CMK (cell line): ENCODE measurements at places on chromosomes 3 and 15.

DNA sequence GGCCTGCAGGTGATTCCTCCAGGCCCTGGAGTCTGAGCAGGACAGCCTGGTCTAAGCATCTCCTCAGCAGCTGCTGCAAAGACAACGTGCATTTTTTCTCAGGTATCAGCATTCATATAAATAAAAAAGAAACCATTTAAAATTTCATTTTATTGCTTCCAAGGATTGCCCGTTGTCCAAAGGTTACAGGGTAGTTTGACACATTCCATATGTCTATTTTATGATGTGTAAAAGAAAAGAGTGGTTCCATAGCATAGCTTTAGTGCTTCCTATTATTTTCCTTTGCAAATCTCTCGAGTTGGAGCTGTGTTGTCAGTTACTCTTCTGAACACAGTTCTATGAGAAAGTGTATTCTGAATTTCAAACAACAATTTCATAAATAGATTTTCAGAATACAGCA, 7.2 kb upstream of the DGKG start:
- no peak for DNase-seq

GRCh38 chr3:143716731-143717130, 131.5 kb downstream of the SLC9A9 start:
- DNase-seq, result no peak

DNA sequence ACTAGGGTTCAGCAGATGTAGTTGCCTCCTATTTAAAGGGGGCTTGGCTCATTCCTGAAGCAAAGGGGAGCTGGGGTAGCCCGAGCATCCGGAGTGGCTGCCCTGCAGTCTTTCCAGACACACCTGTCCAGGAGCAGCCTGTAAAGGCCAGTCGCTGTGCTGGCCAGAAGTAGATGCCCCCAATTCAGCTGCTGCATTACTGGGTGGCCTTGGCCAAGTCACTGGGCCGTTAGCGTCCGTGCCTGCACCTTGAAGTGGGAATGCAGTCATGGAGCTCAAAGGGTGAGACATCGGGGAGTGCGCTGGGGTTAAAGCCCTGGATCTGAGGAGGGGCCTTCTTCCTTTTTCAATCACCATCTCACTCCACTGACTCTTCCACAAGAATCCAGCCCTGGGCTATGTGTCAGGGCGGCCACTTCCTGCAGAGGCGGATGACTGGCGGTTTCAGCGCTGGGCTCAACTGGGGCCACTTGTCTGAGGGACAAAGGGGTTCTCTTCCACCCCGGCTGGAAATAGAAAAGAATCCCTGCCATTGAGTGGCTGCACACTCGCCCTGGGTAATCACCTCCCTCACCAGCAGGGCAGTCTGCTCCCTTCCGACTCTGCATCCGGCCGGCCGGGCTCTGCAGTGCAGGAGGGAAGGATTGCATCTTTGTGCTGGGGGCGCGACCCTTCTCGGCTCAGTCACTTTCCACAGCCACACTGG, 11.8 kb downstream of the ALDH1A3 start:
- DNase-seq, result no peak

DNA sequence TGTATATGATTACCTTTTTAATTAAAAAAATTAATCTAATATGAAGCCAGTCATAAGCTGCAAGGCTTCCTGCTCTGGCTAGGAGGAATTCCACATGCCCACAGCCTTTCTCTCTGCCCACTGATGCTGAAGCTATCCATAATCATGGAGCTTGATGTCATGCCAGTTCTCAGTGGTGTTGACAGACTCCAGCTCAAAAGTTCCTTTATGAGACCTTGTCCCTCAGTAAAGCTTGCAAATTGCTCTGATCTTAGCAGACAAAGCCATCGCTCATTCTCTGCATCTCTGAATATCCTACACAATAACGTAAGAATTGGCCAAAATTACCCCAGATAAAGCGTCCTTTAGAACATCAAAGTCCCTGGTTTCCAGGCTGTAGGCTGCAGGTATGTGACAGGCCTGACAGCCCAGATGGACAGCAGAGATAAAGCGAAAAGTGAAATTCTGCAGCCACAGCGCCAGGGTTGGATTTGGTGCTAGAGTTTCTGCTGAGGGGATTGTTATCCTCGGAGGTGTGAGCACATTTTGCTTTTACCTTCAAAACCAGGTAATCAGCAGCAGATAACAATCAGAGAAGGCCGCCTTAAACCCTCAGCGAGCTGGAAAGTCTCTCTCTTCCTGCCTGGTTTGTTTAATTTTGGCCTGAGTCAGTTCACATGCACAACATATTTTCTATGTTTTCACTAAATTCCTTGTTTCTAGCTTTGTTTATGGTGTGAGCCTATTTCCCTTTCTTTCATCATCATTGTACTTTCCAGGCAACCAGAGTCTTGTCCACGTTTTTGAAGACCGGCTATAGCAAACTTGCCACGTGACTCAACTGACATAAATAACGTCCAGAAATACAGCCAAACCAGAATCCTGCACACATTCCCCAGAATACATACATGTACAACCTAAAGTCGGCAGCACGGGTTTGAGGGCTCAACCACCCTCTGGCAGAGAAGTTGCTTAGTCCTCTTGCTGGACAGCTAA, 36.6 kb upstream of the ALDH1A3 start:
- DNase-seq, result no peak

GRCh38 chr3:169356284-169356955, 307.1 kb downstream of the MECOM start:
- DNase-seq, result no peak

- DNase-seq, result no peak
Observed at GRCh38 chr3:76561494-76562236, 478.2 kb upstream of the ROBO2 start.

DNA sequence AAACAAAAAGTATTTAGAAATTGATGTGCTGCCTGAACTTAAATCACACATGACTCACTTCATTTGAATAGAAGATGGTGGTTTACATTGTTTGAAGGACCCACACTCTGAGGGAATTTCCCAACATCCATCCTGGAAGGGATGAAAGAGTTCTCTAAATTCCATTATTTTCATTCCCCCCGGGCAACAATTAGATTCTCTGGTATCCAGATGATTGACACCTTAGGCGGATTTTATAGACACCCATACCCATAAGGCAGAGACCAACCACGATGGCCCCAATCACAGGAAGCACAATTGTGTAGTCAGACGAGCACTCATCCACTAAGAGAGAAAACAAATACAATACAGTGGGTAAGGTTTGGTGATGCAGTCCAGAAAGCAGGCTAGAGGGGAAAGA, 24.6 kb upstream of the MCCC1 start:
- no peak for DNase-seq

GRCh38 chr3:125220183-125220582, 7.6 kb upstream of the SLC12A8 start:
- DNase-seq, result no peak

DNA sequence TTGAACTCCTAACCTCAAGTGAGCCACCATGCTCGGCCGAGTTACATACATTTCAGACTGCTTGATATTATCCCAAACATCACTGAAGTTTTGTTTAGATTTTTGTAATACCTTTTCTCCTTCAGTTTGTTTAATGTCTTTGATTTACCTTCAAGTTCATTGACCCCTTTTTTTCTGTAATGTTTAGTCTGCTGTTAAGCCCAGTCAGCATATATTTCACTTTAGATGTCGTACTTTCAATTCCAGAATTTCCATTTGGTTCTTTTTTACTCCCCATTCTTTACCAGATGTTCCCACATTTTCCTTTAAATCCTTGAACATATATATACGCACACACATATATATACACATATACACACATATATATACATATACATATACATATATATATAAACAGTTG, 59.1 kb upstream of the CTDSPL2 start:
- DNase-seq, result no peak

DNA sequence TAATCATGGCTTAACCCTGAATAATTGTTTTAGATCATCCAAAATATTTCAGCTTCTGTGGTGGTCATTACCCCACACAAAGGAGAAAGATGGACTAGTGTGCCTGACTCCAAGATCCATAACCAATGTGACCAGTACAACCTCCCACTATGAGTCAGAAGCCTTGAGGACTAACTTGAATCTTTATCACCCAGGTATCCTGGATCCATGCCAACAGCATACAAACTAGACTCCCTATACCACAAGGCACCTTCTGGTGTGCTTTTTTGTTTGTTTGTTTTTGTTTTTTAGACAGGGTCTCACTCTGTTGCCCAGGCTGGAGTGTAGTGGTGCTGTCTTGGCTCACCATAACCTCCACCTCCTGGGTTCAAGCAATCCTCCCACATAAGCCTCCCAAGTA, 317.7 kb downstream of the VPS13C start:
- DNase-seq, result no peak

DNA sequence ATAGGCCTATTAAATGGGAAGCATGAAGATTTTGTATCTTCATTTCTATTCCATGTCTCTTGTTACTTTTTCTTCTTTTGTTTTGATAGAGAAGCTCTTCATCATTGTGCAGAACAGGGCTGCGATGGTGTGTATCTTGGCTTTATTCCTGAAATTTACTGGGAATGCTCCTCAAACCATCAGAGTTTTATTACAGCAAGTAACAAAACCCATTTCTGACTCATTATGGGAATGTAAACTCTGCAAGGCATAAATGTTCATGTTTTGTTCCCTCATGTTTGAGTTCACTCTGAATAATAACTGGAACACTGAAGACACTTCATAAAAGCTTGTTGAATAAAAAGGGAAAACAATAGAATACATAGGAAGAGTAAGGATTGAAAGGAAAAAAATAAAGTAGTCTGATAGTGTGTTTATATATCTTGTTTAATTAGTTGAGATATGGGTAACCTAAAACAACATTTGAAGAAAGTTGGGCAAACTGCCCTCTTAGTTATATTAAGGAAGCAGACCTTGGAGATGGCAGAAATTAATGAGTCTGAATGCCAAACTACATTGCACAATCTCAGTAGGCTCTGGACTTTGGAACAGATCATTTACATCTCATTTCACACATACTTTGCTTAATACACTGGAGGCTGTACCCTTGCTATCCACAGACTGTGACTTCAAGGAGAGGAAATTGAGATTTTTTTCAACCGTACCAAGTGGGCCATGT, 521.5 kb downstream of the GRM7 start:
- no peak for DNase-seq

DNA sequence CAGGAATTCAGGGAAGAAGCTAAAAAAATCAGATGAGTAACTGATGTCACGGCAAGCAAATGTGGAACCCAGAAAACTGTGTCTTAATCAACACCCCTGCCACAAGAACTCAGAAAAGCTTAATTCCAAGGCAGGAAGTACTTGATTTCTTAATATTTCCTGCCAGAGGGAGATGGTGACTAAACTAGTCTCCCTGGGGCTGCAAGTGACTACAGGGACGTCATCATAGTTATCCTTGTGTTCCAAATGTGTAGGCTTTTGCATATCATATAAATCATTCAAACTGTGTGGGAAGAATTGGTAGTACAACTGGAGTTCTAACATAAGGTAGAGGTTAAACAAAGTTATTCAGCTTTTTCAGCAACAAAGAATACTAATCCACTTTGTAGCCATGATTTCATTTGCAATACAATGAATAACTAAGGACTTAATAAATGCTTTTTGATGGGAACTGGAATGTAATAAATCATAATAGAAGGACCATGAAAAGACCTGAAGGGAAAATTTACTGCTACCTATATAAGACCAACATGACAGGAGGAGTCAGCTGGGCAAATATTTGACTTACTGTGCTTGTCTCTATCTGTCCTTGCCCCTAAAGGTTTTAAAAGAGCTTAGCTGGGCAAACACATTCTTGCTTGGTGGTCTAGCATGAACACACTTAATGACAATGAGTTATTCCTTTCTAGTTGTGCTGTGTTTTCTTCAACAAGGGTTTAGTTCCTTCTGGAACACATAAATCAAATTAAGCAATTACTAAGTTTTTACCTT, 76.0 kb upstream of the NECTIN3 start:
- no peak for DNase-seq

GRCh38 chr3:175295248-175296130, 436.4 kb downstream of the NAALADL2 start:
- no peak for DNase-seq

DNA sequence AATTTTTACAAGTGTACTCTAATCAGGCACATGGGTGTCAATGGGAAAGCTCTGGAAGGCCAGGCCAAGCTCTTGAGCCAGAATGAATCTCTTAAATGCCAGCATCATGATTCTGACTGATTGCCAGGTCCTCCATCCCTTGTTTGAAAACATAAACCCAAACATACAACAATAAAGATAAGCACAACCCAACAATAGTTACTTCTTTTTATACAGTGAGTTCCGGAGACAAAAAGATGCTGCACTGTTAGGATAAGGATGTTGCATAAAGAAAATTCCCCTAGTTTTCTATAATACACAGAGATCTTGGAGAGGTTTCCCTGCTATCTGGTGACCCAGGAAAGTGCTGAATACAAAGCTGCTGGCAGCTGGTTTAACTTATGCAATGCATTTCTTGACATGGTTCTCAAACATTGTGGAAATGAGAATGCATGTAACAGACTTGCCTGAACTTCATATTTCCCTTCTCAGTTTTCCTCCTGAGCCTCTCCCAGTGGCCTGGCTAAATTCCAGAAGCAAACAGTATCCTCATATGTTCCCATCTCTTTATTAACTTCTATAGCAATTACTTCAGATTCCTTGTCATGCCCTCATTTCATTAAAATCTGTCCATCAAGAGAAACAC, 180.1 kb upstream of the PRICKLE2 start:
- no peak for DNase-seq

DNA sequence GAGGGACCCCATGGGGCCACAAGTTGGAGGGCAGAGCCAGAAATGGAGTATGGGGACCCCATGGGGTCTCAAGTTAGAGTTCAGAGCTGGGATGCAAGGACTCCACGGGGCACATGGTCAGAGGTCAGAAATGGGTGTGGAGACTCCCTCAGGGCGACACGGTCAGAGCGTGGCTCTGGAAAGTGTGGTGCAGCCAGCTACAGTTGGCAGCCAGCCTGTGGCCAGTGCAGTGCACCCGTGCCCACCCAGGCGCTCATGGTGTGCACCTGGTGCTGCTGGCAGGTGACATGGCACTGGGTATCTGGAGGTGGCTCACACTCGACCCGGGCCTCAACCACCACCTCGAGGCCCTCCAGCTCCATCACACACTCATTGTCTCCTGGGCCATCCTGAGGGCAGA, 11.2 kb downstream of the PLXNB1 start:
- no peak for DNase-seq

DNA sequence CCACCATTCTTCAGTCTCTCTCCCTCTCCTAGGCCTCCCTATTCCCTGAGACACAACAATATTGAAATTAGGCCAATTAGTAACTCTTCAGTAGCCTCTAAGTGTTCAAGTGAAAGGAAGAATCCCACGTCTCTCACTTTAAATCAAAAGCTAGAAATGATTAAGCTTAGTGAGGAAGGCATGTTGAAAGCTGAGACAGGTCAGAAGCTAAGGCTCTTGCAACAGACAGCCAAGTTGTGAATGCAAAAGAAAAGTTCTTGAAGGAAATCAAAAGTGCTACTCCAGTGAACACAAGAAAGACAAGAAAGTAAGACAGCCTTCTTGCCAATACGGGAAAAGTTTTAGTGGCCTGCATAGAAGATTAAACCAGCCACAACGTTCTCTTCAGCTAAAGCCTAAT, 41.3 kb downstream of the PPM1L start:
- DNase-seq, result no peak

GRCh38 chr3:62929771-62930170, 54.6 kb upstream of the CADPS start:
- DNase-seq, result no peak

GRCh38 chr15:48300038-48300437, 31.2 kb upstream of the DUT start:
- DNase-seq, result no peak
